SK-N-MC (cell line): ENCODE measurements at places on chromosomes 11 and 22.

DNA sequence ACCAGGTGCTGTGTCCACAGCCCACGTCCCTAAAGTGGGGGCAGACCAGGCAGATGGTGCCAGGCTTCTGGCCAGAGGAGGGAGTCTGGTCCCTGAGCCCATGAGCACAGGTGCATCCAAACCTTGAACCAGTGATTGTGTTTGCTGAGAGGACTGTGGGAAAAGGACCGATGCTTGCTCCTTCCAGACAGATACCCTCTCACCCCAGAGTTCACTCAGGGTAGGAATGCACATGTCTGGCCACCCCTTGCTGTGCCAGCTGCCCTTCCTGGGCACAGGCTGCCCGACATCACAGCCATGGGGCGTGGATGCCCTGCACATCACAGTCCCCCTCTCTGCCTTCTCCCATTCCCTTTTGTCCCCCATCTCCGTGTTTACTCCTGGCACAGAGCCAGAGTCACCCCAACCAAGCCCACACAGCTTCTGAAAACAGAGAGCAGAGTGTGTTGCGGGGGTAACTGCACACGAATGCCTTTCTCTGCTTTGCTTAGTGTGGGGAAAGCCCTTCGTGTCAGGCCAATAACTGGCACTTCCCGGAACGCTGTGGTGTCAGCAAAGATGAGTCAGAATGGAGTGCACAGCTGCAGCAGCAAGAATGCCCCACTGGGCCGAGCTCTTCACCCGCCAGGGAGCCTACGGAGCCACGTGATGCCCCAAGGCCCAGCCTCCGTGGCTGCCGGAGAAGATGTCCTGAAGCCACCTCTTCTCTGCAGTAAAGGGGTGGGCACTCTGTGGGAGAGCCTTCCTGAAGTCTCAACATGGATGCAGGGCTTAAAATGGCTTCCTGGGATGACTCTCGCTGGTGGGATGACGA, 7.6 kb downstream of the CARS1 start:
- DNase-seq = no peak

DNA sequence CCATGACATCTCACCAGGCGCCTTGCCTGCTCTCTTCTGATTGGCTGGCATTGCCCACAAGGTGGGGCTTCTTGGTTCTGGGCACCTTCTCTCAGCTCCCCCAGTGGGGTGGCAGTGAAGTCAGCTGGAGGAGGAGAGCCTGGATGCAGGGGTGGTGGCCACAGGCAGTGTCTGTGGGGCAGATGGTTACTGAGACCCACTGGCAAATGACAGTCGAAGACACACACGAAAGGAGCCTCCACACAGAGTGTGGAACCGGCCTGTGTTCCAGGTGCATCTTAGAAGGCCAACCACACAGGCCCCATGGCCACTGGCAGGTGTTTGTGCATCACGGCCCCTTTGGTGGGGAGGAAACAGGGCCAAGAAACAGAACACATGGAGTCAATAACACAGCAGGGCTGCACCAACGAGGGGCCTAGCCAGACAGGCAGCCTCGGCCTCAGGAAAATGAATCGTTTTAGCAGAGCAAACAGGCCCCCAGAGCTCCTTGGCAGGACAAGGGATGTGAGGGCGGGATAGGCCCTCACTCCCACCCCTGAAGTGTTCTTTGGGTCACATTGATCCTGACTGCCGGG, 683.4 kb downstream of the TBC1D22A start:
- no peak for DNase-seq

- DNase-seq = no peak
Measured at GRCh38 chr11:11806074-11806473, 35.7 kb upstream of the USP47 start.

GRCh38 chr22:24500277-24500820, 5.2 kb downstream of the UPB1 start:
- no peak for DNase-seq

DNA sequence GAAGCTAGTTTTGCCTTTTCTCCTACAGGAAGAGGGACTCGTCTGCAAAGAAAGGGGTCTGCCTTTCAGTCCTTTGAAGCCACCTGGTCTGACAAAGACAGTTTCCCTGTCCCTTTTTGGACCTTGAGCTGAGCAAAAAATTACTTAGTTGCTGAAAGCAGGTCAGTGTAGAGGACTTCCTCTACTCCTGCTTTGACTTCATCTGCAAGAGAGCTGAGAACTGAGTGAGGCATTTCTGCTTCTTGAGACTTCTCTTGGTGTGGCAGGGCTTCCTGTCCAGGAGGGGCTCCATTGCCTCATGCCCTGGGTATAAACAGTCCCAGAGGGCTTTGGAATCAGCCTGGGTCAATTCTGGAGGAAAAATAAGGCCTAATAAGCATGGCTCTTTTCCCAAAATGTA, 73.1 kb downstream of the ZNRF3 start:
- DNase-seq = no peak

DNA sequence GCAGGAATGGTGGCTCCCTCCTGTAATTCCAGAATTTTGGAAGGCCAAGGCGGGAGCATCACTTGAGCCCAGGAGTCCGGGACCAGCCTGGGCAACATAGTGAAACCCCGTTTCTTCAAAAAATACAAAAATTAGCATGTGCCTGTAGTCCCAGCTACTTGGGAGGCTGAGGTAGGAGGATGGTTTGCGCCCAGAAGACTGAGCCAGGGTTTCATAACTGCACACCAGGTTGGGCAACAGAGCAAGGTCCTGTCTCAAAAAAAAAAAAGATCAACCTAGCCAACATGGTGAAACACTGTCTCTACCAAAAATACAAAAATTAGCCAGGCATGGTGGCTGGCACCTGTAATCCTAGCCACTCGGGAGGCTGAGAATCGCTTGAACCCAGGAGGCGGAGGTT, 6.4 kb downstream of the A4GALT start:
- no peak for DNase-seq

DNA sequence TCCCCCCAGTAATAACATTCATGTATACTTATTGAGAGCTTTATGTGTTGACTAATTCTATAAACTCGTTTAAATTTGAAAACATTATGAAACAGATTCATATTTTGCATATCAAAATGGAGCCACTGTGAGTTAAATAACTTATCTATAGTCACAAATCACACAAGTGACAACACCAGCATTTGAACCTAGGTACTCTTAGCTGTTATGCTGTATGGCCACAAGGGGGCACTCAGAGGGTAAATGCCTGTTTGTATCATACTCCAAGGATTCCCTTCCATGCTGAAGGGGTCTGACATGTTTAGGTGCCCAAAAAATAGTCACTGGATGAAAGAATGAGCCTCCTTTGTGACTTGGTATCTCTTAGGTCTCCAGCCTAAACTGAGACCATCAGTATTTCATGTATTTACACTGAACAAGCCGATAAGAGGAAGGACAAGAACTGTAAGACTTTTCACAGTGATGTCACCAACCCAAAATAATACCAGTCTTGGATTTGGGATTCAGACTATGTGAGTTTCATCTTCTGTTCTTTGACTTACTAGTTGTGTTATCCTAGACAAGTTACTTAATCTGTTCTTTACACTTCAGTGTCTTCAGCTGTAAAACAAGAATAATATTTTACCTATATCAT, 12.2 kb upstream of the OR52D1 start:
- DNase-seq = peak; percentile 8

GRCh38 chr11:104846216-104846615, 52.0 kb downstream of the CASP12 start:
- no peak for DNase-seq

DNA sequence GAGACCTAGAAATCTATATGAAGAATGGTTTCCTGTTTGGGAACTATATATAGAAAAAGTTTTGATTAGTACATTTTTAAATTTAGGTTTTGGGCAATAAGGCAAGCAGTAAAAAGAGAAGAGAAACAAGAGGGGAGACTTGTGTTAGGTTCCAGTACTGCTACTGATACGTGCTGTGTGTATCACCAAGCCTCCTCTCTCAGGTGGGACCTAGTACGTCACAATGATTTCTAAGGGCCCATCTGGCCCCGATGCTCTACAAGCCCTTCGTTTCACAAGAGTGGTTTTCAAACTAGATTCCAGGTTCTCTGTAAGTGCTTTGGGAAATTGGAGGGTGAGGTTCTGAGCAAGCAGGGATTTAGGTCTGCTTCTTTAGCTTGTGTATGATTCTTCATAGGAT, 39.2 kb downstream of the USP35 start:
- DNase-seq = no peak
